Caki2 (cell line): ENCODE measurements at places on chromosomes 7 and 10.

- DNase-seq, result no peak
These were observed 47.1 kb upstream of the ZNRF2 start for GRCh38 chr7:30237271-30237695.

GRCh38 chr10:78515038-78515872, 481.6 kb downstream of the RPS24 start:
- DNase-seq, result no peak

DNA sequence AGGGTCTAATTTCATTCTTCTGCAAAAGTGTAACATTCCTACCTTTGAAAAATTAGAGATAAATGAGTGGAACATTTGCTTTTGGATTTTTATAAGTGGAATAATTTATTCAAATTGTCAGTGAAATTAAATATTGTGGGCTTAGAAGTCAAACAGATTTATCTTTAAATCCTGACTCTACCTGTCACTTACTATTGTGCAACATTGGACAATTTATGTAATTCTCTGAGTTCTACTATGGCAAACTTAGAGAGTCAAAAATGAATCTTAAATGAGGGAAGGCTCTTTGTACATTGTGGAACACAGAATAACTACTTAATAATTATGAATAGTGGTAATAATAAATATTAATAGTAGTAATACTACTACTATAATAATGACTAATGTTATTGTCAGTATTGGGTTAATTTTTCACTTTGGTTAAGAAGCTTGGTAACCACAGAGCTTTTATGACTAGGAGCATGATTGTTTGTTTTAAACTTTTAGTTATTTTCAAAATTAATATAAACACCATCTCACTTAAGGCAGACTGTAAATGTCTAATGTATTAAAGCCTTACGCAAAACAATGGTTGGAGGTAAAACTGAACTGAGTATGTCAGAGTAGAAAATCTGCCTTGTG, 70.0 kb downstream of the PRKG1 start:
- DNase-seq, result no peak

DNA sequence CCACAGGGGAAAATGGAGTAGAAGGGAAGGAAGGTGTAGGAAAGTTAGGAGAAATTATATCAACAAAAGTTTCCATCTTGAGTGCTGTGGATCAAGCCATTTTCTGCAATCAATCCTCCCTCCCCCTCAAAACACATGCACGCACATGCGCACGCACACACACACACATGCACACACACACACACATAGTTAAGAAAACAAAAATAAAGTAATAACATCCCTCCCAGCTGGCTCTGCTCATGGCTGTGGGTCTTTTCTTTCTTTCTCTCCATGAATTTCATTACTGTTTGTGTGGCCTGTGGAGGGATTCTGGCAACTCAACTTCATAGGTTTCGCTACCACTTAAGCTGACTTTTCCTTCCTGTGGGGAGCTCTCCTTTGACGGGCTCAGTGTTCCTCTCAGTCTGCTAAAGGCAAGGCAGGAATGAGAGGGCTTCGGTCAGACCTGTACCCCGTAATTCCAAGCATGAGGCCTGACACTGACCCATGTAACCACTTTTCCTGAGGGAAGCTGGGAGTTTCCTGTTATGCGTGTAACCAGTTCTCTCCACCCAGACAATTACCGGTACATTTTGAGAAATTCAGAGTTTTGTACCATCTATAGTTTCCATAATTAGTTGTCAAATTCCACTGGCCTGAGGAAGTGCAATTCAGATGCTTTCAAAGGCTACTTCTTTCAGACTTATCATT, 79.8 kb downstream of the ZNF92 start:
- DNase-seq, result no peak
